ENCODE measurements at places on chromosomes 16 and 17.

GRCh38 chr17:69724238-69724637 is 309.7 kb downstream of the MAP2K6 start:
- no peak for DNase-seq

GRCh38 chr17:59796785-59797205 is 89.3 kb downstream of the VMP1 start:
- DNase-seq, result no peak

DNA sequence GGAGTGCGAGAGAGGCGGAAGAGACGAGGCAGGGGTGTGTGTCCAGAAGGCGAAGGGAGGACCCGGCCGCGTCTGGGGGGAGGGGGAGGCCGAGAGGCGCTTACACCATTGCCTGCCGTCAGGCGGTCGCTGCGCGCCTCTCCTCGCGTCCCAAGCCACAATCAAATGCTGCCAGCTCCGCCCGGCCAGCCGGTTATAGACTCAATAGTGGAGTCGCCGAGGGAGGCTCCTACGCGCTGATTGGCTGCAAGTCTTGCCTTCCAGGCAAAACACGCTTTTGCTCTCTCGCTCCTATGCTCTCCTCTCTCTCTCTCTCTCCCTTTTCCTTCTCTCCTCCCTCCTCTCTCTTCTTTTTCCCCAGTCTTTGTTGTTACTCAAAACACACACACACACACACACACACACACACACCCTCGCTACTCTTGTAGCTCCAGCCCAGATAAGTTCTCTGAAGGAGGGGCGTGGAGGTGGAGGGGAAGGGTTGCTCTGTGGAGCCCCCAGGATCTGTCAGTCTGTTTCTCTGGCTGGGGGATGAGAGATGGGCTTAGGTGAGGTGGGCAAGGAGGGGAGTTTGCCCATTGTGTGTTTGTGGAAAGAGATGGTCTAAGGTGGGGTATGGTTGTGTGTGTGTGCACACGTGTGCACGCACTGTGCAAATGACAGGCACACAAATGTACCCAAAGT is at the start of gene DLX3:
DLX3 (minus strand) TSS at position 170 of the 684 bp plus-strand sequence. CDS start 226 bp downstream, outside the sequence.
- DNase-seq, result peak; percentile 41

DNA sequence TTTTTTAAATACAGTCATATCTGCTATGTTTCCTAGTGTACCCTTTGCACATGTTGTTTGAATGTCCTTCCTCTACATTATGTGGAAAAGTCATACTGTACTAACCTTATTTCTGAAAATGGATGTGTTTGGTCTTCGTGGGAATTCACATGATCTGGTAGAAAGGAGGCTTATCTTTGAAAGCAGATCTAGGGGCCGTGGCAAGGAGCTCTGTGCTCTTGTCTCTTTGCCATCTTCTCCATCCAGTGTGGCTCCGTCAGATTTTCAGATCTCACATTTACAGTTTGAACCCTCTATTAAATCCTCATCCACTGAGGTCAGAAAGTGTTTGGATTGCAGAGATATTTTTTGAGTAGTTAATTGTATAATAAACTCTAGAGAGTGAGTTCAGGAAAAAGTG is 32.9 kb downstream of the MAP2K4 start:
- no peak for DNase-seq

DNA sequence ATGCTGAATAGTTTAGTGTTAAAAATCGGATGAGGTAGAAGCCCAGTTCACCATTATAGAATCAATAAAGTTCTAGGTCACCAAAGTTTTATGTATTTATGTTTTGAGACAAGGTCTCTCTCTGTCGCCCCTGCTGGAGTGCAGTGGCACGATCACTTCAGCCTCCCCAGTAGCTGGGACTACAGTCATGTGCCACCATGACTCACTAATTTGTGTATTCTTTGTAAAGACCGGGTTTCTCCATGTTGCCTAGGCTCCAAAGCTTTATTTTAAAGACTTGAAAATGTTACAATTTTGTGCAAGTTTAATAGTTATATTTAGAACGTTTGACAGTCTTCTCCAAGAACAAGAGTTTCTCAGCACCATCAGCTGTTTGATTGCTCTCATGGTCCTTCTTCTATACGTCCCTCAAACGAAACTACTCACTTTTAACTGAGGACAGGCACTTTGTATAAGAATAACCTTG is 32.1 kb downstream of the NDE1 start:
- DNase-seq, result peak; percentile 82

DNA sequence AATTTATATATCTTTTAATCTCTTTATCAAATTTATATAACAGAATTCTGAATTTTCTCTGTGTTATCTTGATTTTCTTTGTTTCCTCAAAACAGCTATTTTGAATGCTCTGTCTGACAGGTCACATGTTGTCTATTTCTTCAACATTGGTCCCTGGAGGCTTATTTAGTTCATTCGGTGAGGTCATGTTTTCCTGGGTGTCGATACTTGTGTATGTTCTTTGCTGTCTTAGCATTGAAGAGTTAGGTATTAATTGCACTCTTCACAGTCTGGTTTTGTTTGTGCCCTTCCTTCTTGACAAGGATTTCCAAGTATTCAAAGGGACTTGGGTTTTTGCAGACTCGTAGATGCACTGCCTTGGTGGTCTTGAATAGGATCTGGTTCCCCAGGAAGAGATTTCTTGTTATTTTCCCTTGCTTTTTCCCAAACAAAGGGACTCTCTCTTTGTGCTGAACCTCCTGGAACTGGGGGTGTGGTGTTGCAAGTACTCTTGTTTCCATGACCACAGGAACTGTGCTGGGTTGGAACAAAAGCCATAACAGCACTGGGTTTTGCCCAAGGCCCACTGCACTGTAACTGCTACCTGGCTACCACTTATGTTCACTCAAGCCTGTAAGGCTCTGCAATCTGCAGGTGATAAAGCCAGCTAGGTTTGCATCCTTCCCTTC is 1483.0 kb downstream of the CDH8 start:
- no peak for DNase-seq

DNA sequence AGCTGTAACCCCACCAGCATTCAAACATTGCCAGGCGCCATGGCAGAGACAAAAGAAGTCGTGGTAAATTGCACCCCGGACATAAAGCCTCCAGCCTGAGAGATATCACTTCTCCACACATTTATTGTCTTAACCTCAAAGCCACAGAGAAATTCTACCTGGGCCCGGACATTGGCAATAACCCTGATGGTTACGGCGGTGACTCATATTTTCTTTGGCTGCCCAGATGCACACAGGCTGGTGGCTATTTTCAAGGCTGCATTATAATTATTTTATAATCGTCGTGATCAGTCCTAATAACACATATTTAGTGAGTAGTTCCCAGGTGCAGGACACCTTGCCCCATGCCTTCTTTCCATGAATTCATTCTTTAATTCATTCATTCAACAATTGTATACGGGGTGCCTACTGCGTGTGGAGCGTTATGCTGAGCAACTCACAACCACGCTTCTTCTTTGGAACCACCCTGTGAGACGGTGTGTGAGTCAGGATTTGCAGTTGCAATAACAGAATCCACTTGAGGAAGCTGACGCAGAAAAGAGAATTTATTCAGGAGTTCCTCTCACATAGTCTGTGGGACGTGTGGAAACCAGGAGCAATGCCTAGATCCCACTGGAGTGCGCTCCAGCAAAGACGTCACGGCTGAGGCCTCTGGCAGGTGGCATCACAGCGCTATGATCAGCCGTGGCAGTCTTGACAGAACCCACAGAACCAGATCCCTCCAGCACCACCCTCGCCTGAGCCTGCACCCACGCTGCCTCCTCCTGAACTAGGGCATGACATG is 245.7 kb downstream of the FOXL1 start:
- DNase-seq, result peak; percentile 92

DNA sequence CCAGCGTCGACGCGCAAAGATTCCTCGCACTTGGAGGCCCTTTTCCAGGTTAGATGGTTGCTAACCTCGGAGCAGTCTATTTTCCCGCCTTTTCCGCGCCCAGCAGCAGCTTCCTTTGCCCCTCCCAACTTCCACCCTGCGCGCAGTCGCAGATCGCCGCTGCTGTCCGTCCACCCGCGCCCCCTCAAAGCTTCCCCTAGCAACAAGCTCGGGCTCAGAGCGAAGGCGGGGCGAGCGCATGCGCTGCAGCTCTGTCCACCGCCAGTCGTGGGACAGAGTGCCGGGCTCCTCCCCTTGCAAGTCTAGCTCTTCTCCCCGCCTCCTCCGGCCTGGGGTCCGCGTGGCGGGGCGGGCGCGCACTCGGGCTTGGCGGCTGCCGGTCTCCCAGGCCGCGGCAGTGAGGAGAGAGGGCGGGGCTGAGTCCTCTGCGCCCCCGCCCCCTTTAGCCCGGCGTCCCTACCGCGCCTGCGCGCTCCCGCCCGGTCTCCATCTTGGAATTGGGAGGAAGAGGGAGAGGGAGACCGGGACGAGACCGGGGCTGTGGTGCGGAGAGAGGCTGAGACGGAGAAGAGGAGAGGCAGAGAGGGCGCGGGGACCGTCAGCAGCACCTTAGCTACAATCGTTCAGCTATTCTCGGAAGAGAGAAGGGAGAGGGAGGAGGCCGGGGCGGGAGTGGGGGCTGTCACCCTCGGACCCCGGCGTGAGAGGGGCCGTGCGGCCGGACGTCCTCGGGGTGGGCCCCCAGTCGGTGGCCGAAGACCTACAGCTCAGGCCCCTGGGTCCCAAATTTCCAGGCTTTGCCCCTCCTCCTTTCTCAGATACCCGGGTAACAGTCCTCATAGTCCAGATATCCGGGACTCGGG is at the start of gene TAOK2:
TAOK2 (plus strand) TSS at position 485 of the 863 bp plus-strand sequence. CDS start 3,905 bp downstream, outside the sequence.
- peak; percentile 97 for DNase-seq

GRCh38 chr17:4843321-4844000 is 10.3 kb downstream of the MINK1 start:
- no peak for DNase-seq

DNA sequence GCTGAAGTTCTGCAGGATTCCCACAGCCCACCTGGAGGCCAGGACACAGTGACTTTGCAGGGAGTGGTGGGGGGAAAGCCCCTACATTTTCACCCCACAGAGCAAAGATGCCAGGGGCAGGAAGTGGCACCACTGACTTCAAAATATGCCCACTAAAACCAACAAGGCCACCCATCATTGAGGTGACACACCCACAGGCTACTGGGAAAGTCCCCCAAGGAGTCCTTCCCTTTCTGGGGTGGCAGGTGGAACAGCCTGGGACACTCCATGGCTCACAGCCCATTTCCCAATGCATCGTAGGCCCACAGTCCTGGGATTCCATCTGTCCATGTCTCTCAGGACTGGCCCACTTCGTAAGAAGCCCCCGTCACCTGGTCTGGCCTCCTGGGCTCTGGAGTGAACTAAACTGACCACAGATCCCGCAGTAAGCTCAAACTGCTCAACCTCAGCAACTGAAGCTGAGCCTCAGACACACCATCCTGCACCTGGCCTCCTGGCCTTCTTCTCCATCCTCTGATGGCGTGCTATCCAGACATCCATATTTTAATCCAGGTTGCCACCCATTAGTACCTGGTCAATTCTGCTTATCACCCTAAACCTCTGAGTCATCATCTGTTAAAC is 7.5 kb upstream of the CCL1 start:
- DNase-seq, result no peak

DNA sequence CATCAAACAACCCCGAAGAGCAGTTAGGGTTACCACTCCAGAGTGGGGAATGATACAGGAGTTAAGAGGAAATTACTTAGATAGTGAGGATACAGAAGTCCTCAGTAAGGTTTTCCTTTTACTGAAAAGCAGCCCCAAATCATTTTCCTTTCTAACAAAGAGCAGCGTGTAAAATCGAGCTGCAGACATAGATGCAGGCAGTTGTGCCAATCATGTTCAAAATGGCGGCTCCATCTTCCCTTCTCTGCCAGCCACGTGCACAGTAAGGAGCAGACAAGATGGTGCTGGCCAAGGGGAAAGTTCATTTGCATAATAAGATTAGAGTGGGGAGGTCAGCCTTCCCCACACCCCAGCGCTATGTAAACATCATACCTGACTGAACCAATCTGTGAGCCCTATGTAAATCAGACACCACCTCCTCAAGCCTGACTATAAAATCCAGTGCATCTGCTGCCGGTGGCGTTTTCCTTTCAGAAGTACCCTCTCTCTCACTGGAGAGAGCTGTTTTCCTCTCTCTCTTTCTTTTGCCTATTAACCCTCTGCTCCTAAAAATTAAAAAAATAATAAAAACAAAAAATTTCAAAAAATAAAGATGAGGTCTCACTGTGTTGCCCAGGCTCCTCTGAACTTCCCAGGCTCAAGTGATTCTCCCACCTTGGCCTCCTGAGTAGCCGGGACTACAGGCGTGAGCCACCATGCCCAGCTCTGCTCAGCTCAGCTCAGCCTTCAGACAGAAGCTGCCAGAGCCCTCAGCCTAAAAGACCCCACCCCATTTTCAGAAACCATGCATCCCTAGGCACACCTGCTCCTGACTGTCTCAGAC is 2.6 kb upstream of the SRL start:
- DNase-seq, result peak; percentile 61

DNA sequence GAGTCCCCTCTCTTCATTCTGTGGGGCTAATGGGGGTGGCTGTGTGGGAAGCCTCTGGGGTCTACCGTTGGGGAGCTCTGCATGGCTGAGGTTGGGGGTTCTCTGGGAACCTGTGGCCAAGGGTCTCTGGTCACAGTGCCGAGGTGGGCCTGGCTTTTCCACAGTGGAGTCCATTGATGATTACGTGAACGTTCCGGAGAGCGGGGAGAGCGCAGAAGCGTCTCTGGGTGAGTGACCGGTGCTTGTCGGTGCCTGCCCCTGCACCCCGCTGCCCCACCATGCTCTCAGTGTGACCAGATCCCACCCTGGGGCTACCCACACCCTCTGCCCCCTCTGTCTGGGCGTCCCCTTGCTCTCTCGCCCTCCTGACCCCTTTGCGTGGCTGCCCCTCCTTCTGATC is 4.5 kb downstream of the LAT start:
- DNase-seq, result no peak
